Calu3 (cell line): ENCODE measurements at places on chromosomes 11 and 22. TPM values are rescaled to one million over a fixed set of nuclear protein-coding genes. Genes with fewer than 3 reads are reported as not detected.

- DNase-seq, result no peak
Observed at GRCh38 chr11:70695086-70695960, 297.0 kb downstream of the CTTN start.

Gene NXPE4
- not detected in 2 replicates for total RNA-seq

GRCh38 chr22:19749876-19750275, 10.7 kb upstream of the TBX1 start:
- DNase-seq, result no peak

Gene CARNS1
- total RNA-seq, result 0.10 TPM in 1 of 2 replicates, not detected in the other

Gene OR8G5
- not detected in 2 replicates for total RNA-seq

GRCh38 chr11:70574725-70575347, 176.5 kb downstream of the CTTN start:
- no peak for DNase-seq

DNA sequence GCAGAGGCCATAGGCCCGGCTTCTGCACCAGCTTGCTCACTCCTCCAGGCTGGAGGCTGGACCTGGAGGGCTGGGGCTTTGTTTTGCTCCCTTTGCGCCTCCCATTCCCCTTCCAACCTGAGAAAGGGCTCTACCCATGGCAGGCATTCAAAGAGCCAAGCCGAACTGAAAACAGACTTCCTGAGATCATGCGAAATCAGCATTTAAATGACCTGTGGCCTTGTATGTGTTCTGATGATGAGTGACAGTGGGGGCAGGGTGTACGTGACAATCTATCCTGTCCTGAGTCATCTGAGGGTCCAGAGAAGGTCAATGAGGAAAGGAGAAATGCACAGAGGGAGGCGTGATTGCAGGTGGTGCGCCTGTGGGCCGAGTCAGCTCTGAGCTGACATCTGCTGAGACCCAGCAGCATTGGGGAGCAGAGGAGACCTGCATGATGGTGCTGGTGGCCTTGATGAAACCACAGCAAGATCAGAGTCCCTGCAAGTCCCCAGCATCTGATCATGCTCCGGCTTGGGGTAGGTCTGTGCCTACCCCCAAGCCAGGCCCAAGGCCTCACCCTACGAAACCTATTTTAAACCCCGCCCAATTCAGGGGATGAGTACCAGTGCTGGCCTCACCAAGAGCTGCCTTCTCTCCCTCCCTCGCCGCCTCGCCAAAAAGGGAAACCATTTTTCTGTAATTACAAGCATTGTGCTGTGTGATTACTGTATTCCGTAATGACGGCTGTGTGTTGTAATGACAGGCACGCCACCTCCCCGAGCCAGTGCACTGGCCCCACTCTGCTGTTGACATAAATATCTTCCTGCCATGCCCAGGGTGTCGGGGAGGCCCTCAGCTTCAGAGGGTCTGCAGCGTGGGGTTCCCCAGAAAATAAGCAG, 95.2 kb upstream of the ANO1 start:
- no peak for DNase-seq

Gene MMP11
- 2.0 and 3.4 TPM in 2 replicates for total RNA-seq

GRCh38 chr22:29782061-29782845, 15.1 kb downstream of the UQCR10 start:
- DNase-seq, result peak; percentile 56
